Activated T-helper 2 cell treated with anti-CD3 and anti-CD28 coated beads, Interferon-gamma antibody, Interleukin-2, Interleukin-4, amounts not matched to agents 10 μg/mL and 5 μg/mL and 100 μg/mL, durations not matched to agents 14 hours and 24 hours and 36 hours (primary cell): ENCODE measurements at places on chromosomes 11 and 22. TPM values are rescaled to one million over a fixed set of nuclear protein-coding genes. Genes with fewer than 3 reads are reported as not detected.
A peak's percentile ranks its signal among the peaks of the same experiment; 100 is the strongest.

GRCh38 chr11:114348200-114349191, 51.8 kb downstream of the C11orf71 start:
- H3K4me1 ChIP-seq: peaks cover 4% of the 10 kb centered on the region
- H3K4me3 ChIP-seq: no peak overlapping the region
- no peaks in the 10 kb centered on the region for H3K36me3 ChIP-seq
- H3K27me3 ChIP-seq: no peaks in the 10 kb centered on the region
- no peak overlapping the region for H3K27ac ChIP-seq

GRCh38 chr11:45576461-45577215, 88.8 kb downstream of the CHST1 start:
- no peak for DNase-seq
- no peaks in the 10 kb centered on the region for H3K36me3 ChIP-seq
- H3K4me1 ChIP-seq: no peaks in the 10 kb centered on the region
- H3K27ac ChIP-seq: no peak overlapping the region

GRCh38 chr11:12275818-12276217, 101.6 kb upstream of the PARVA start:
- no peaks in the 10 kb centered on the region for H3K27me3 ChIP-seq
- H3K27ac ChIP-seq: no peak overlapping the region
- H3K36me3 ChIP-seq: no peaks in the 10 kb centered on the region
- no peak overlapping the region for H3K4me3 ChIP-seq
- peaks cover 10% of the 10 kb centered on the region for H3K4me1 ChIP-seq

GRCh38 chr11:11567936-11568650, 53.7 kb downstream of the GALNT18 start:
- H3K27ac ChIP-seq: peak overlapping the region; percentile 45
- peak; percentile 10 for DNase-seq
- H3K36me3 ChIP-seq: no peaks in the 10 kb centered on the region
- H3K27me3 ChIP-seq: peaks cover 2% of the 10 kb centered on the region
- H3K4me3 ChIP-seq: no peak overlapping the region

Gene DDB1
- total RNA-seq: 260 and 264 TPM in 2 replicates

- no peaks in the 10 kb centered on the region for H3K4me1 ChIP-seq
- H3K27me3 ChIP-seq: peaks cover 47% of the 10 kb centered on the region
- H3K4me3 ChIP-seq: no peak overlapping the region
- H3K27ac ChIP-seq: no peak overlapping the region
- H3K36me3 ChIP-seq: no peaks in the 10 kb centered on the region
Measured at GRCh38 chr11:71250523-71251150, 1.7 kb downstream of the SHANK2 start.

DNA sequence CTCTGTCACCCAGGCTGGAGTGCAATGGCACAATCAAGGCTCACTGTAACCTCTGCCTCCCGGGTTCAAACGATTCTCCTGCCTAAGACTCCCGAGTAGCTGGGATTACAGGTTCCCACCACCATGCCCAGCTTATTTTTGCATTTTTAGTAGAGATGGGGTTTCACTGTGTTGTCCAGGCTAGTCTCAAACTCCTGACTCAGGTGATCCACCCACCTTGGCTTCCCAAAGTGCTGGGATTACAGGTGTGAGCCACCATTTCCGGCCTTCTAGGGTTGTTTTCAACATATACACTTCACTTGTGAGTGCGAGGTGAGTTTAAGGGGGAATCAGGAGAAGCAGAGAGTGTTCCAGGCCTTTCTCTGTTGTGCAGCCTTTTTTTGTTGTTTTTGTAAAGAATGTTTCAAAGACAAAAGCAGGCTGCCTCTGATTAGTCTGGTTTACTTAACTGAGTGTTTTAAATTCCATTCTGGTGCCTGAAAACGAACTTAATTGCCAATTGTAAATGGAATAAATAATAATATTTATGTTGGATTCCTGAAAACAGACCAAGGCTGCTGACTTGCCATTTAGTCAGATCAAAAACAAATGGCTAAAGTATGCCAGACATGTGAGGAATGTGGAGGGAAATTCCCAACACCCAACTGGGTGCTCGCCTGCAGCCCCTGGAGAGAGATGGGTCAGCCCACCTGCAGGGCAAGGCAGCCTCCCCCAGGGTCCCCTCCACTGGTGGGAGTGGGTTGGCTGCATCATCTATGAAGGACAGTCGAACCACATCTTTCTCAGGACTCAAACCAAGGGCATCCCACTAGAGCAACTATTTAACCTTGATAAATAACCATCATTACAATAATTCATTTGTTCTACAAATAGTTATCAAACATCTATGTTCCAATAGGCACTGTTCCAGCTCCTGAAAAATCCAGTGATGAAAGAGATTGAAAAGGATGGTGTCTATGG, 4.6 kb upstream of the RANGAP1 start:
- H3K36me3 ChIP-seq: no peaks in the 10 kb centered on the region
- H3K27ac ChIP-seq: no peak overlapping the region
- peaks cover 13% of the 10 kb centered on the region for H3K4me1 ChIP-seq
- no peak overlapping the region for H3K4me3 ChIP-seq
- no peak for DNase-seq

- no peaks in the 10 kb centered on the region for H3K4me1 ChIP-seq
- H3K27ac ChIP-seq: no peak overlapping the region
- H3K4me3 ChIP-seq: no peak overlapping the region
- H3K27me3 ChIP-seq: peaks cover 33% of the 10 kb centered on the region
- DNase-seq: no peak
Measured at GRCh38 chr22:29003975-29004646, 57.5 kb downstream of the C22orf31 start.

Gene PATE4
- total RNA-seq: not detected in 2 replicates

GRCh38 chr11:90223248-90223585, 368 bp upstream of the CHORDC1 start:
- no peak for DNase-seq
- H3K27me3 ChIP-seq: no peaks in the 10 kb centered on the region
- H3K4me1 ChIP-seq: peaks cover 39% of the 10 kb centered on the region
- H3K36me3 ChIP-seq: peaks cover 38% of the 10 kb centered on the region
